ENCODE measurements at places on chromosomes 16 and 17.

GRCh38 chr16:71373073-71373472 lies 14.6 kb downstream of the CALB2 start:
- DNase-seq = no peak

DNA sequence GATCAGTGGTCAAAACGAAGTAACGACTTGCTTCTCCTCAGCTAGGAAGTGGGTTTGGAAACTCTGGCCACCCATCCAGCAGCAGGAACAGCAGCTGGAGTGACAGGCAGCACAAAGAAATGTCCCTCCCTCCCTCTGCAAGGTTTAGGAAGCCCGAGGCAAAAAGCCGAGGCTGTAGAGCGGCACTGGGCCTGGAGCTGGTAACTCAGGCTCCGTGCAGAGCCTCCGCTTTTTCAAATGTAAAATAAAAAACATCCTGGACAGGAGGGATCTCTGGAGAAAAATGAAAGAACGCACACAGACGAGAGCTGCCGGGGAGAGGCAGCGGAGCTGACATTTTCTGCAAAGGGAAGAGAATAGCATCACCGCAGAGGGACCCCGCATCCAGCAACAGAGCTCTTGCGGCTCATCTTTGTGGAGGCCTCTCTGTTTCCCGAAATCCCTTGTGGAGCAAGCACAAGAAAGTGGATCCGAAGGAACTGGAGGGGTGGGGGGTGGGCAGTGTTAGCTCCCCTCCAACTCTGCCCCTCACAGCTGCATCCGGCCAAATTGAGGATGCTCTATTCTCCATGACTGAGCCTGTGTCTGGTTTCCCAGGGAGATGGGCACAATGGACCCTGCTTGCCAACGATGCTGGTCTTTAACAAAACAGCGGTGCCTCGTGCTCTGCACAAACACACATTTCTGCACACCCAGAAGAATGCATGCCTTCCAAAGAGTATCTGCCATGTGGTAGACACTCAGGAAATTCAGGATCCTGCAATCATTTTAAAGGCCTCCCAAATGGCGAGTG lies 335.5 kb upstream of the ZFHX3 start:
- DNase-seq = no peak

GRCh38 chr17:48160177-48161081 lies 52.9 kb downstream of the SNX11 start:
- DNase-seq = no peak

DNA sequence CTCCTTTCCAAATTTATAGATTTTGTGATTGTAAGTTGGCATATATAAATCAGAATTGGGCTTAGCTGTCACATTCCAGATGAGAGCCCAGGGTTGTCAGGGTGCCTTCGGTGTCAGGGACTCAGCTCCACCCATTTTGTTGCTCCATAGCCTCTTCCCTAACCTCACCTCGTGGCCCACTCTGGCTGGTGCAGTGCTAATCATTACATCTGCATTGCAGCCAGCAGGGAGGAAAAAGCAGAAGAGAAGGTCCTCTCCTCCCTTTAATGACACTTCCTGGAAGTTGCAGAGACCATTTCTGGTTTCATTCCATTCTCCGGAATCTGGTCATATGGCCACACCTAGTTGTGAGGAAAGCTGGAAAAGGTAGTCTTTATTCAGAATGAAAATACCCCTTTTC lies 113.3 kb downstream of the CCT6B start:
- DNase-seq = no peak

- peak; percentile 9 for DNase-seq
Measured at GRCh38 chr17:63430223-63430622, 15.9 kb downstream of the CYB561 start.

GRCh38 chr16:73176577-73177013 lies 128.7 kb upstream of the ZFHX3 start:
- DNase-seq = no peak

- DNase-seq = no peak
Measured at GRCh38 chr17:39622380-39623006, 4.3 kb upstream of the PPP1R1B start.

DNA sequence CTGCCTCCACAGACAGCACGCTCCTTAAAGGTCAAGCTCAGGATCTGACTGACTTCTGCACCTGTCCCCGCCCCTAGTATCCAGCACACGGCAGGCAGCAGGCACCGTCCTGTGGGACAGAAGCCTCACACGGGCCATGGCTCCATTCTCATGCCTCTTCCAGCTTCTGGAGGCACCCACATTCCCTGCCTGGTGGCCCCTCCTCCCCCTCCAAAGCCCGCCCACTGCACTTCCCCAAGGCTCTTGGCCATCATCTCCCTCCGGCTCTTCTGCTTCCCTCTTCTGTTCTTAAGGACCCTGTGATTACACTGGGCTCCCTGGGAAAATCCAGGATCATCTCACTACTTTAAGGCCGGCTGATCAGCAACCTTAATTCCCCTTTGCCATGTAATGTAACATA lies 3.5 kb downstream of the CANT1 start:
- DNase-seq = no peak

DNA sequence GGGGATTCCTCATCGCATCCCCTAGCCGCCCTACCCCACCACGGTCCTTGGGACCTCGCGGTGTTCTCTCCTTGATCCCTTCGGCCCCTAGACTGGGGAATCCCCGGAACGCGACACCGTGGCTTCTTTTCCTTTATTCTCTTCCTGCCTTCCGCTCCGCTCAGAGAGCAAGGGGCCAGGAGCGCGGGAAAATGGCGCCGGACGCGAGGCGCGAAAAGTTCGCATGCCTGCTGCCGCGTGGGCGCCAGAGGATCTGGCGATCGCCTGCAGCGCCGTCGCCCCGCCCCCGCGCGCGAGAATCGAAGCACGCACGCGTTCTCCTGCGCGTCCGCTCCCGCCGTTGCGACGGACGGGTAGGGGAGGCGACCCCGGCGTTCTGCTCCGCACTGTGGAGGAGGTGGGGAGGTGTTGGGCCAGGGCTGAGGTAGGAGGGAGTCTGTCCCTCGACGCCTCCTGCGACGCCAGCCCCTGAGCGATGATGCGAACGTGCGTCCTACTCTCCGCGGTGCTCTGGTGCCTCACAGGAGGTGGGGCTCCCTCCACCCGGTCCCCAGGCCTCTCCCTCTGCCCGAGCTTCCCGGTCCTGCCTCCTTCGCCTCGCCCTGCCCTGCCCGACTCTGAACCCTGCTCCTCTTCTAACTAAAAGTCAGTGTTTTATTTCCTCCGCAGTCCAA lies at the start of gene ZPBP2:
TSS of gene ZPBP2 (plus strand) at position 323 of the 674 bp plus-strand sequence. CDS start at position 476, 153 bp downstream.
- DNase-seq = peak; percentile 64

DNA sequence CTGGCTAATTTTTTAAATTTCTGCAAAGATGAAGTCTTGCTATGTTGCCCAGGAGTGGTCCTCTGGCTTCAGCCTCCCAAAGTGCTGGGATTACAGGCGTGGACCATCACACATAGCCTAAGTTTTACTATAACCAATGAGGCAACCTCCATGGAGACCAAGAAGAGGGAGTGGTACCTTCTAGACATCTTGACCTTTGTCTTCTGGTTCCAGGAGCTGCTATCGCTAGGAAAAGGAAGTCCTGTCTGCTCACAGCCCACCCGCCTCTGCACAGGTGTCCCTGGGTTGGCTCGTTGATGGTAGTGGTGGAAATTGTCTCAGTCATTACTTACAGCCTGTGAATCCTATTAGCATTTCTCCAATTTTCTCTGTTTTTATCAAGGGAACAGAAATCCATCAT lies 169.7 kb downstream of the PRKCA start:
- DNase-seq = no peak

DNA sequence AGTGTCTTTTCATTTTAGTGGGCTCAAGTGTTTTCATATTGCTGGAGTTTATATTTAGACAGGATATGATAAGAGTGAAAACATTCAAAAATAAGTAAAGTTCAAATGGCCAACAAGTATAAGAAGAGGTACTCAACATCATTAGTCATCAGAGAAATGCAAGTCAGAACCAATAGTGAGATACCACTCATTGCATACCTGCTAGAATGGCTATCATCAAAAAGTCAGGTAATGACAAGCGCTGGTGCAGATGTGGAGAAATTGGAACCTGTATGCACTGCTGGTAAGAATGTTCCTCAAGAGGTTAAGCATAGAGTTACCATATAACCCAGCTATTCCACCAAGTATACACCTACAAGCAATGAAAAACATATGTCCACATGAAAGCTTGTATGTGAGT lies 87.8 kb downstream of the WNT3 start:
- no peak for DNase-seq

DNA sequence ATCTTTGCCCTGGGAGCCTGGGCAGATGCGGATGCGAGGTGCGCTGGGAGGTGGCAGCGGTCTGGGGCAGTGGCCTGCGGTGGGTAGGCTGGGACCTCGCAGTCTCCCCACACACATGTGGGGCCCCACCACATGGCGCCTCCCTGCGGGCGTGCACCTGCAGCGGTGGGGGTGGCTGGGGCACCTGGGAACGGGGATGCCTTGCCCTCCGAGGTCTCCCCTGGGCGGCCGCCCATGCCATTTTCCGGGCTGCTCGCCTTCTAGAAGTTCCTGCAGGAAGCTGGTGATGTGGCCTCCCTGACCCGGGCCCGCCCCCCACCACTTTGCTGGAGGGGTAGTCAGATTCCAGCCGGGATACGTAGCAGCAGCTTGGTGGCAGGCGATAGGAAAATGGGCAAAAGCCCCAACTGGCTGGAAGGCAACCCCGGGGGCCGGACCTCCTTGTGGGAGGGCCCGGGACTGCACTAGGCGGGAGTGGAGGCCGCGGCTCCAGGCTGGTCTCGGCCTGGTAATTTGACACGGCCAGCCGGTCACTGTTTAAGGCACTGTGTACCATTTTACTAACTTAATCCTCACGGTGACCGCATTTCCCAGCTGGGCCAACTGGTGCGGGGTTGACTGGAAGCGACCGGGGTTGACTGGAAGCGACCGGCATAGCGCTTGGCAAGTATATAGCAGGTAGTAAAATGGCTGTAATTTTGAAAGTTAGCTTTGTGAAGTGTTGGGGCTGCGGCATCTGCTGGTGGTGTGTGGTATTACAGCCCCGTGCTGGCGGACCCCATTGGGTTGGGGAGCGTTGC lies 38.5 kb downstream of the IGF2BP1 start:
- DNase-seq = peak; percentile 78

DNA sequence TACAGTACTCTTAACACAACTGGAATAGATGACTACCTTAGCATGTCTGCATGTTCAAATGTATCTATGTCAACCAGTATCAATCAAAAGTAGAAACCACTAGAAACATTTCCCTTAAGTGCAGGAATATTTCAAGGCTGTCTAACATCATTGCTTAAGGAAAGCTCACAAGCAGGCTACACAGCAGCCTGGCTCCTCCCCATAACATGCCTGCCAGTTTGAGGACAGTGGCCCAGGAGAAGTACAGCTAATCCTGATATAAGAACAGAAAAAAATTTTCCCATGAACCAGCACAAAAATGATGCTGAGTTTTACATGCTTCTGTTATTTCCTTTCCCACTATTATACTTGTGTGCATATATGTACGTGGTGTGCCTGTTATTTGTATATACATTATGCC lies 175.1 kb downstream of the MYO1D start:
- DNase-seq = no peak

- no peak for DNase-seq
Measured at GRCh38 chr17:65536573-65537342, 24.7 kb downstream of the AXIN2 start.
